Stimulated activated CD4-positive, alpha-beta T cell treated with anti-CD3 and anti-CD28 coated beads, Interleukin-12 subunit alpha, Interleukin-12 subunit beta, amount 100 ng/mL, for 48 hours (primary cell): ENCODE measurements at places on chromosomes 13 and 19.

- DNase-seq, result no peak
Measured at GRCh38 chr13:36445278-36445677, 13.0 kb downstream of the CCNA1 start.

GRCh38 chr13:75334634-75335447 is 147.1 kb downstream of the TBC1D4 start:
- DNase-seq, result no peak

DNA sequence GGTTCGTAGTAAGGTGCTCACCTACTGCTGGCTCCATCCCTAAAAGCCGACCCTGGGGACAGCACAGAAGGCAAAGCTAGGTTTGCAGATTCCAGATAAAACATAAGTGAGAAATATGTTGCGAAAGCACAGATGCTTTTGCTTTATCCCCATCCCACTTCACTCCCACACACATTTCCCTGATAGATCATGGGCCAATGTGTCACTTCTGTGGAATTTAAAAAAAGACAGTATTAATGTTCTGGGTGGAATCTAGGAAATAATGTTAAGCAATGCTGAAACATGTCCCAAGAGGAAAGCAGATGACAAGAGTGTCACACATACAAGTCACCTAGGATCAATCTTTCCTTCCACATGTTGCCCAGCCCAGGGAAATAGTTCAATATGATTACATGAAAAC is 661.0 kb upstream of the MIR17HG start:
- DNase-seq, result no peak

DNA sequence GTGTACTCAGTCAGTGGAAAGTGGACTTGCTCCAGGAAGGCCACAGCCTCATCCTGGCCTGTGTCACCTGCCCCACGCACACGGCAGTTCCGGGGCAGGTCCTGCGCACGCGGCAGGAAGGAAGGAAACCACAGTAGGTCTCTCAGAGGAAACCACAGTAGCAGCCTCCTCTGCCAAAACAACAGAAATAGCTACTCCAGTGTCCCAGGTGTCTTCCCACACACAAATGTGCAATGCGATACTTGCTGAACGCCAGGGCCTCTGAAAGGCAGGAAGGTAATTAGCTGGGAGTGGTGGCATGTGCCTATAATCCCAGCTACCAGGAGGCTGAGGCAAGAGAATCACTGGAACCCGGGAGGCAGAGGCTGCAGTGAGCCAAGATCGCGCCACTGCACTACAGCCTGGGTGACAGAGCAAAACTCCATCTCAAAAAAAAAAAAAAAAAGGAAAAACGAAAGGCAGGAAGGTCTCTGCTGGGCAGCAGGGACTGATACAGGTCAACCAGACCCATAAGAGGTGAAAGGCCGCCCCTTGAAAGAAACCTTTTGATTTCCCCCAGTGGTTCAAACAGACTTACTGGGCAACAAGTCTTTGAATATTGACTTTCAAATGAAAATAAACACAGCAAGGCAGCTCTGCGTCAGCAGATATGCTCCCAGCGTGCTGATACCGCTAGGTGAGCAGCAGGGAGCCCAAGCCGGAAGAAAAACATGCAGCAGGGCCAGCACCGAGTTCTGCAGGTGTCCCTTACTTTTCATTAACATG is 49.5 kb downstream of the CRYL1 start:
- DNase-seq, result peak; percentile 52

DNA sequence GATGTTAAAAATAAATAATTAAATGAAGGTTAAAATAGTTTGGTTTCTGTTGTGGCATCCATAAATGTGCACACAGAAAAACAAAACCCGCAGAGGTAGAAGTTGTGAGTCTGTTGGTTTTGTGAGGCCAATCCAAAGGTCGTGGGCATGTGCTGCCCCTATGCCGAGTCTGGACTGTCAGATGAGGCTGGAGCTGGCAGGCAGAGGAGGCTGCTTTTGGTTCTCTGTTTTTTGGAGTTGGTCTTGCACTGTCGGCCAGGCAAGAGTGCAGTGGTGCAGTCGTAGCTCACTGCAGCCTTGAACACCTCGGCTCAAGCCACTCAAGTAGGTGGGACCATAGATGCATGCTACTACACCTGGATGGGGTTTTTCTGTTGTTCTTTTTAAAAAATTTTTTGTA is 43.7 kb downstream of the TSSK6 start:
- DNase-seq, result no peak

DNA sequence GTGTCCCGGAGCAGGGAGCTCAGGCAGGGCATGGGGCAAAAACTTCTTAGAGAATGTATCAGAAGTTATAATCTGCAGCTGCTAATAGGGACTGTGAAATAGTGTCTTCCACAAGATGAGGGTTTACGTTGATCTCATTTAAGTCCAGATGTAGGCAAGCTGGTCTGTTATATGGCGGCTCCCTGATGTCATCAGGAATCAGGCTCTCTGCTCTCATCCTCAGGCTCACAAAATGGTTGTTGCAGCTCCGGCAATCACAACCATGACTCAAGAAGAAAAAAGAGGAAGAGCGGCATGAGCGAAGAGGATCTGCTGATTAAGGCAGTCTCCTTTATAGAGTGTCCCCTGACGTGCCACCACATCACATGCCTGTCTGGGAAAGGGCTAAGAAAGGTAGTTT is 191.3 kb downstream of the KLF5 start:
- DNase-seq, result no peak

GRCh38 chr13:52950436-52950956 is 78.1 kb upstream of the OLFM4 start:
- no peak for DNase-seq

DNA sequence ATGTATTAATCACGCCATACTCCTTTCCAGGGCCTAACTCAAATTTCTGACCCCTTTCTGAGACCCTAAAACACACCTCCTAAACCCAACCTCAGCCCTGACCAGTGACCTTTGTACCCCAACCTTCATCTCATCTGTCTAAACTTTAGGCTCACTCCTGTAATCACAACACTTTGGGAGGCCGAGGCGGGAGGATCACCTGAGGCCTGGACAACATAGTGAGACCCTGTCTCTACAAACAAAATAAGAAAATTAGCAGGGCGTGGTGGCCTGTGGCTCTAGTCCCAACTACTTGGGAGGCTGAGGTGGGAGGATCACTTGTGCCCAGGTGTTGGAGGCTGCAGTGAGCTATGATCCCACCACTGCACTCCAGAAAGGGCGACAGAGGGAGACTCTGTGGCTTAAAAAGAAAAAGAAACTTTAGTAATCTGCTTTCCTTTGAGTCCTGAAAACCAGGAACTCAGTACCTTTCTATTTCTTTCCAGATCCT is 4.7 kb downstream of the RTN2 start:
- DNase-seq, result no peak

DNA sequence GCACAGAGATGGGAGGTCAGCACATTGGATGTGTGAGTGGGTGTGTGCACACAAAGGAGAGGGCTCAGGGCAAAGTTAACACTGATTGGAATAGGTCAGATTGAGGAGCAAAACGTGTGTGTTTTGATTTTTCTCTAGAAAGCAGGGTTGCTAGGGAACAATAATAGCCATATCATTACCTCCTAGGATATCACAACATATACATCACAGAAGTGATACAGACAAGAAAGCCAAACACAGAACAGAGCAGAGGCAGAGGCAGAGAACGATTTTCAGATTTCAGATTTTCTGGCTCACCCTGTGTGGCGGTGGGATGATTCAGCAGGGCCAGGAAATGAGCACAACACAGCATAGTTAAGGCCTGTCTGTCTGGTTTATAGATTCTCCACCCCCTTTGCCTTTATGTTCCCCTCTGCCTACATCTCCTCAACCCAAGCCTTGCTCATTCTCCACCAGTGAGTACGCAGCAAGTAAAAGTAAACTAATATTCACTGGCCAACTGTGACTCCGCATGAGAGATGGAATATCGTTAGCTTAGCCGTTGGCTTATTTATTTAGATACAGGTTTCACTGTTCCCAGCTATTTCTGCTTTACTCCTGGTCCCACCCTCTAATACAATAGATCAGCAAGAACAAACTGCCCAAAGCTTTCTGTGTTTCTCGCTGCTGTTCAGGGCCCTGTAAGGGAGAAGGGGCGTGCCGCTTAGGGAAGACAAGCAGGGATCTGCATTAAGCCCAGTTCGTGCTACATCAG is 182.7 kb upstream of the TSC22D1 start:
- DNase-seq, result no peak

- DNase-seq, result no peak
Measured at GRCh38 chr19:36483653-36484052, 5.7 kb downstream of the ZNF566 start.

- no peak for DNase-seq
Measured at GRCh38 chr13:28268800-28269223, 130.5 kb downstream of the PAN3 start.

DNA sequence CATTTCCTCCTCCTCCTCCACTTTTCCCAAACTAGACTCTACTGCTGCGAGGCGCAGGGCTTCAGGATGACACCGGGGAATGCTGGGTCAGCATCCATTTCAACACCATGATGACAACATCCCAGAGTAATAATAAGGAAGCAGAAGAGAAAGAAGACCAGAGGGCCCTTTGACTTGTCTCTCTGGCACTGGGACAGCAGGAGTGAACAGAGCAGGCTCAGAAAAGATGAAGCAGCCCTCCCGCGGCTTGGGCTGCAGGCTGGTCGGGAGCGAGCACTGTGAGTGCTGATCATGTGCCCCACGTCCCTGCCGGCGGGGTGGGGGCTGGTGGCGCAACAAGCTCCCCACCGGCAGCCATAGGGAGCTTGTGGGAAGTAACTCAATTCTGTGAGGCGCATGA is 30.5 kb downstream of the RANBP3 start:
- no peak for DNase-seq

DNA sequence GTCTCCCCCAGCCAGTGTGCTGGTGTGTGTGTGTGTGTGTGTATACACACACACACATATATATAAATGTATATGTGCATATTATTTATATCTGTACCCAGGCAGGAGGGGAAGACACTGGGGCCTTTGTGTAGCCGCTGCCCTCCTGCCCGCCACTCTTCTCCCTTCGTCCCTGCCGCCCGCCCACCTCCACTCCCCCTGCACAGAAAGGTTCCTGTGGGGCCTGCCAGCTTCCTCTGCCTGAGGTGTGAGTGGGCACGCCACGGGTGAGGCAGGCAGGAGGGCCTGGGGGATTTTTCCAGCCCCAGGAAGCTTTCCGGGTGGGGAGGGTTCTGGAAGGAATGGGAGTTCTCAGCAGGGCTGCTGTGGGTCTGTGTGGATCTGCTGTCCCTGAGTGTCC is 6.9 kb downstream of the IRF2BP1 start:
- DNase-seq, result no peak

DNA sequence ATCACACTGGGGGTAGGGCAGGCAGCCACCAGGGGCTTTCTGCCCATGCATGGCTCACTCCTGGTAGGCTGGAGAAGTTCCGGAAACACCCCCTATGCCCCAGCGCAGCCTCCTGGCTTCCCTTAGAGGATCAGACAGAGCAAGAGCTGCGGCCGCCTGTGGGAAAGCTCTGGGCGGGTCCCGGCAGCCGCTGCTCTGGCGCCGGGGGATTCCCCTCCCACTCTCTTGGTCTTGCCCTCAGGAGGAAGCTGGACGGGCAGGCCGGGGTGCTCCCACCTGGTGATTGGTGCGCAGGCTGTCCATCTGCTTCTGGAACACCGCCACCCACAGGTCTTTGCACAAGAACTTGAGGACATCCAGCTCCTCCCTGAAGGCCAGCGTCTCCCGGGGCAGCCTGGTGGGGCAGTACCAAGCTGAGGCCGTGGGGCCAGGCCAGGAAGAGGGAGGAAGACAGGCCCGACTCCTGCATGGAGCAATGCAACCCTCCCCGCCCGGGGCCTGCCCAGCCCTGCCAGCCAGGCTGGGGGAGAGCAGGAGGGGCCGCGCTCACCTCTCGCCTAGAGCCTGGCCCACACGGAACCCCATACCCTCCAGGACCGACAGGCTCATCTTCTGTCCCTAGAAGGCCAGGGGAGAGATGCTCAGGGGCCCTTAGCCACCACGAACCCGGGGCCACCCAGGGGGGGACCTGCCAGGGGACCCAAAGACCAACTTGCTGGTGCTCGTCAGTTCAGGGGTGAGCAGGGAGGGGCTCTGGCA is 4.0 kb upstream of the NKPD1 start:
- DNase-seq, result peak; percentile 68

GRCh38 chr13:113837560-113838355 is 26.1 kb downstream of the GAS6 start:
- no peak for DNase-seq

GRCh38 chr13:100710176-100710575 is 35.6 kb upstream of the TMTC4 start:
- no peak for DNase-seq

DNA sequence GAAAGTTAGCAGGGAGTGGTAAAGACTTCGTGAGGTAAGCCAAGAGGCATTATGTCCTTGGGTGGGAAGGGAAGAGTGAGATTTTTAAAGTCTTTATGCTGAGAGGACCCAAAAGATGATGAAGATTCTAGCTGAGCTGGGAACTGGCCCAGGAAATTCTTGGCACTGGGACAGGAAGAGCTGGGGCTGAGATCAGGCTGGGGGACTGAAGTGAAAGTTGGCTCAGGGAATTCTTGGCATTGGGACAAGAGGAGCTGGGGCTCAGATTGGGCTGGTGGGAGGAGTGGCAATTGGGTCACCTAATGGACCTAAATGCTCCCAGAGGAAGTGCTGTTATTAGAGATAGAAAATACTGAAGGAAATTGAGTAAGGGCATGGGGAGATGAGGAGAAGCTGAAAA is 8.8 kb downstream of the SCEL start:
- DNase-seq, result no peak

- DNase-seq, result no peak
Measured at GRCh38 chr19:48148576-48148975, 21.6 kb downstream of the LIG1 start.

GRCh38 chr19:20928371-20928770 is 5.3 kb downstream of the ZNF85 start:
- DNase-seq, result no peak

DNA sequence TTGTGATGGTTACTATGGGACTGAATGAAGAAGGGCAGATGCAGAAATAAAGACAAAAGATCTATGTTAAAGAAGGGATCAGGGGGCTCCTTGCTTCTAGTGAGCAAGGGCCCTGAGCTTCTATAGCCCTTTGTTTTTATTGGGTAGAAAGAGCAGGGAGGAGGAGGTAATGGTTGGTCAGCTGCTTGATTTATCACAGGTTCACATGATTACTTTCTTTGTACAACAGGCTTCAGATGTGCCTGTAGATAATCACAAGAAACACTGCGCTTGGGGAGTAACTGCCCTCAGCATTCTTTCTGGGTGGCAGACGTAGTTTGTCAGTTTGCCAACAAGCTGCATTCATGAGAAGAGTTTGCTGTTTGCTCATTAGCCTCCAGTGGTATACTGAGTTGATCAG is 4.8 kb upstream of the ZNF439 start:
- no peak for DNase-seq

DNA sequence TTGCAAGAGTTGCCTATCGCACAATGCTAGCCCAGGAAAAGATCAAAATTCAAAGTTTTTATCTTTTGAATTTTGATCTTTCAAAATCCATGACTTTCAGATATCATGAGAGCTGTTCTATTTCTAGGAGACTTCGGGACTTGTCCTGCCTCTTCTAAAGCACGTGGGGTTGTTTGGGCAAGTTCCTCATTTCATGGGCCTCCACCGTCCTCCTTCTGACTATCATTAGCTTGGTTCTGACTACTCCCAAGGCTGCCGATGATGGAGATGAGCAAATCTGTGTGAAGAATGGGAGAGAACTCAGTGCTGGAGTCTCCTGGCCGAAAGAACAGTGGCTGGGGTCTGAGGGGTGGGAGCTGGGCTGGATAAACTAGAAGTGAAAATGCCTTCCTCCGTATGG is 86.5 kb downstream of the COL4A1 start:
- no peak for DNase-seq

GRCh38 chr13:111429064-111429558 is 108.7 kb downstream of the TEX29 start:
- DNase-seq, result peak; percentile 13

GRCh38 chr13:28657784-28658538 is 969 bp upstream of the POMP start:
- no peak for DNase-seq

GRCh38 chr13:51834581-51835171 is 10.3 kb downstream of the TMEM272 start:
- no peak for DNase-seq
